Activated naive CD8-positive, alpha-beta T cell treated with anti-CD3 and anti-CD28 coated beads for 36 hours (primary cell): ENCODE measurements at places on chromosomes 1 and 21. TPM values are rescaled to one million over a fixed set of nuclear protein-coding genes. Genes with fewer than 3 reads are reported as not detected.
A peak's percentile ranks its signal among the peaks of the same experiment; 100 is the strongest.

DNA sequence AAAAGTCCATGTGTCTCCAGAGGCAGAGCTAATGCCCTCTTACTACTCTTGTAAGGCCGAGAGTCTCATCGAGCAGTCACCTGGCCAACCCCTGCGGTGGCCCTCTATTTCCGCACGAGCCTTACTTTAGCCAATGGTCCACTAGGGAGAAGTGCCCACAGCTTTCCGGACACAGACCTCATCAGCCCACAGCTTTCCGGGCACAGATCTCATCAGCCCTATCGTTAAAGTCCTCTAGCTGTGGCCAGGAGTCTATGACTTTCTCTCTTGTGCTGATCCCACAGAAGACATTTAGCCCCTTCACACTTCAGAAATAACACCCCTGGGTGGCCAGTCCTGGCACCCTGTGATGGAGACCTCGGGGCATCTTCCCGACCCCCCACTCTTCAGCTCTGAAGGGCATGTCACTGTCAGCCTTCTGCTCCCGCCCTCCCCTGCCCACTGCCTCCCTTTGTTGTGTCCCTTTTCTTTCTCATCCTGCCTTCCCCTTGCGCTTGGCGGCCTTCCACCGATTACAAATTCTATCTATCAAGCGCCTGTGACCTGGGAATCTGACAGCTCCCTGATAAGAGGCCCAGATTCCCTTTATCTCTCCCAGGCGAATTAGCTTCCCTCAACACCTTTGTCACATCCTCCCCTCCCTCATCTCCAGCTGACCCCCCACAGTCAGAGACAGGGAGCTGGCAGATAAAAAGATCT lies 161.0 kb downstream of the PLXNA2 start:
- no peak overlapping the region for H3K27ac ChIP-seq
- DNase-seq, result no peak
- peaks cover 22% of the 10 kb centered on the region for H3K4me1 ChIP-seq
- H3K36me3 ChIP-seq, result no peaks in the 10 kb centered on the region

COL16A1 gene
- 0.93 TPM for total RNA-seq

- no peak overlapping the region for H3K4me3 ChIP-seq
- H3K4me1 ChIP-seq, result peaks cover 22% of the 10 kb centered on the region
- H3K27me3 ChIP-seq, result no peaks in the 10 kb centered on the region
- no peak for DNase-seq
- H3K36me3 ChIP-seq, result no peaks in the 10 kb centered on the region
- H3K27ac ChIP-seq, result no peak overlapping the region
Observed at GRCh38 chr1:239806897-239807296, 284.8 kb upstream of the FMN2 start.

HCRTR1 gene
- total RNA-seq, result not detected

DNA sequence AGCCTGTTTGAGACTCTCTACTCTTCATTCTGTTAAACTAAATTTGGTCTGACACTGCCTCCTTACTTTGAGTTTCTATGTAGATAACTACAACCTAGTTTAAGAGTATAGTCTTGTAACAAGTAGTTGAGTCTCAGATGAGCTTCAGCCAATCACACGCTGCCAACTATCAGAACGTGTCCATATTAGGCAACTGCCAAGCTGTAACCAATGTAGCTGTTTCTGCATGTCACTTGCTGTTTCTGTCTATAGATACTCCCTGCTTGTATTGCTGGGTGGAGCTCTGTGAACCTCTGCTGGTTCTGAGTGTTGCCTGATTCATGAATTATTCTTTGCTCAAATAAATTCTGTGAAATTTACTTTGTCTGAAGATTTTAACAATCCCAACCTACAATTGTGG lies 452.6 kb upstream of the NR5A2 start:
- no peak overlapping the region for H3K27ac ChIP-seq
- H3K4me3 ChIP-seq, result no peak overlapping the region
- no peak for DNase-seq
- H3K27me3 ChIP-seq, result peaks cover 5% of the 10 kb centered on the region
- H3K4me1 ChIP-seq, result no peaks in the 10 kb centered on the region

- no peak overlapping the region for H3K4me3 ChIP-seq
- DNase-seq, result no peak
- no peaks in the 10 kb centered on the region for H3K36me3 ChIP-seq
- no peak overlapping the region for H3K27ac ChIP-seq
- no peaks in the 10 kb centered on the region for H3K27me3 ChIP-seq
Observed at GRCh38 chr1:7453038-7453437, 318.1 kb upstream of the VAMP3 start.

- no peaks in the 10 kb centered on the region for H3K27me3 ChIP-seq
- H3K36me3 ChIP-seq, result peaks cover 51% of the 10 kb centered on the region
- H3K27ac ChIP-seq, result peak overlapping the region; percentile 90
- peaks cover 54% of the 10 kb centered on the region for H3K4me1 ChIP-seq
- DNase-seq, result peak; percentile 68
Observed at GRCh38 chr1:221708076-221708571, 33.8 kb downstream of the DUSP10 start.

DNA sequence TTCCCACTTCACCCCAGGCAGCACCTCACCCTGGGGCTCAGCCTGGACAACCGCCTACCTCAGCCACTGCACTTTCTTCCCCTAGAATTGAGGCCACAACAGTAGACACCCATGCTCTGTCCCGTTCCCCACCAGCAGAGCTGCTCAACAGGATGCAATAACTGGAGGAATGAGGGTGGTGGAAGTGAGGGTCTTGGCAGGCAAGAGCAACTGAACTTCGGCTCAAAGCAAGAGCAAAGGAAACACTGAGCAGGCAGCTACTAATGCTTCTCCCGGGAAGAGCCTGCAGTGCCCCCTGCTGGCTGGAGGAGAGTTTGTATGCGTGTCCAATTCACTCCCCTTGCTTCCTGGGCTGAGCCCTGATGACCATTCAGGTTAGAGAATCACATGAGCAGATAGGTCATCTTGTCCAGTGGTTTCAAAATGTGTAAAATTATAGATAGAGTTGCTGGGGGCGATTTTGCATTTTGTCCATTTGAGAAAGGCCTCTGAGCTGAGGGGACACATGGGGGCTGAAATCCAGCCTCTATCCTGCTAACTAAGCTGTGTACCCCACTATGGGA lies 13.9 kb downstream of the NT5C1A start:
- H3K27ac ChIP-seq, result no peak overlapping the region
- H3K4me1 ChIP-seq, result peaks cover 11% of the 10 kb centered on the region
- peak overlapping the region; percentile 42 for H3K4me3 ChIP-seq

- H3K4me3 ChIP-seq, result no peak overlapping the region
- no peak overlapping the region for H3K27ac ChIP-seq
- DNase-seq, result no peak
- H3K4me1 ChIP-seq, result peaks cover 5% of the 10 kb centered on the region
- peaks cover 14% of the 10 kb centered on the region for H3K27me3 ChIP-seq
Observed at GRCh38 chr1:15799928-15800835, 7.3 kb downstream of the UQCRHL start.

PROK1 gene
- not detected for total RNA-seq

SPRR2B gene
- not detected for total RNA-seq

SPATA1 gene
- 1.5 TPM for total RNA-seq

PLA2G2E gene
- not detected for total RNA-seq

MCOLN3 gene
- total RNA-seq, result 0.24 TPM

- H3K36me3 ChIP-seq, result peaks cover 36% of the 10 kb centered on the region
- H3K27ac ChIP-seq, result peak within 1 kb of the TSS; percentile 97
- peak within 1 kb of the TSS; percentile 94 for H3K4me3 ChIP-seq
- peaks cover 54% of the 10 kb centered on the region for H3K4me1 ChIP-seq
Observed at GRCh38 chr21:14545906-14546480, at the start of gene SAMSN1. Gene SAMSN1 (minus strand): TSS chr21:14546315. CDS start chr21:14546261, 54 bp downstream.

ARHGEF16 gene
- total RNA-seq, result 0.12 TPM

DNA sequence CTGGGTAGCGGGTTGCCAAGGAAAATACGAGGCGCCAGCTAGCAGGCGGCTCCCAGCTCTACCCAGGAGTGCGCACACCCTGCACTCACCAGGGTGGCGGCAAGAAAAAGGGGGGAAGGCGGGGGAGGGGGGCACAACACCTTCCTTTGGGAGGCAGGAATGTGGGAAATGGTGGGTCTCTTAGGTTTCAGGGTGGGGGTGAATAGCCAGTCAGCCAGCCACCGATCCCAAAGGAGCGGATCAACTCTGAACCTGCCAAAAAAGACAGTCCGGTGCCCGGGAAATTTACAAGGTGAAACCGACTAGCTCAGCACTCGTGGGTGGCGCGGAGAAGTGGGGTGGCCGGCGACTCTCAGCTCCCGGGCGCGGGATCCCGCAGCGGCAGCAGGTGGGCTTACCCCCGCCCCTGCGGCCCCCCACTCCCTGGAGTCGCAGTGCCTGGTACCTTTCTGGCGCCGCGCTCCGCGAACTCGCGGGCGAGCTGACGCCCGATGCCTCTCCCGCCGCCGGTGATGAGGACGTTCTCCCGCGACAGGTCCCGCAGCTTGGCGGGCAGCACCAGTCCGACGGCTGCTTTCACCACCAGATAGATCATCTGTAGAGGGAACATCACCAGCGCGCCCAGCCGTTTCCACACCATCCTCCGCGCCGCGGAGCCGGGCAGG lies 1.2 kb downstream of the DHRS3 start:
- H3K36me3 ChIP-seq, result peaks cover 60% of the 10 kb centered on the region
- H3K27ac ChIP-seq, result peak overlapping the region; percentile 99
- peaks cover 5% of the 10 kb centered on the region for H3K27me3 ChIP-seq
- peak; percentile 44 for DNase-seq

CFAP126 gene
- total RNA-seq, result not detected

CYP4A11 gene
- total RNA-seq, result not detected

DNA sequence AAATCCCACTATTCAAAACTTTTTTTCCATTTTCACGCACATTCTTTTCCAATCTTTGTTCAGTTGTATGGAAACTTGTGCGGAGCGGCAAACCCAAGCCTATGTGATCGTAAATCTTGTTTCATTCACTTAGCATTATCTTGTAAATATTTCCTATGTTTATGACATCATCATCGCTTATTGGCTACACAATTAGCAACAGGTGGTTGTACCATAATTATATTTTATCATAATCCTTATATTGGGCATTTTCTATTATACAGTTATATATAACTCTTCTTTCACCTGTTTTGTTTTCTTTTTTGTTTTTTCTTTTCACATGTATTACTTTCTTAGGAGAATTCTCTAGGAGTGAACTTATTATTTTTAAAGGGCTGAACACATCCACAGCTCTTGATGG lies 65.4 kb downstream of the ZSCAN20 start:
- H3K4me1 ChIP-seq, result peaks cover 3% of the 10 kb centered on the region
- no peak overlapping the region for H3K4me3 ChIP-seq
- H3K27ac ChIP-seq, result no peak overlapping the region
- H3K27me3 ChIP-seq, result no peaks in the 10 kb centered on the region
